ENCODE measurements at places on chromosomes 1 and 21.

DNA sequence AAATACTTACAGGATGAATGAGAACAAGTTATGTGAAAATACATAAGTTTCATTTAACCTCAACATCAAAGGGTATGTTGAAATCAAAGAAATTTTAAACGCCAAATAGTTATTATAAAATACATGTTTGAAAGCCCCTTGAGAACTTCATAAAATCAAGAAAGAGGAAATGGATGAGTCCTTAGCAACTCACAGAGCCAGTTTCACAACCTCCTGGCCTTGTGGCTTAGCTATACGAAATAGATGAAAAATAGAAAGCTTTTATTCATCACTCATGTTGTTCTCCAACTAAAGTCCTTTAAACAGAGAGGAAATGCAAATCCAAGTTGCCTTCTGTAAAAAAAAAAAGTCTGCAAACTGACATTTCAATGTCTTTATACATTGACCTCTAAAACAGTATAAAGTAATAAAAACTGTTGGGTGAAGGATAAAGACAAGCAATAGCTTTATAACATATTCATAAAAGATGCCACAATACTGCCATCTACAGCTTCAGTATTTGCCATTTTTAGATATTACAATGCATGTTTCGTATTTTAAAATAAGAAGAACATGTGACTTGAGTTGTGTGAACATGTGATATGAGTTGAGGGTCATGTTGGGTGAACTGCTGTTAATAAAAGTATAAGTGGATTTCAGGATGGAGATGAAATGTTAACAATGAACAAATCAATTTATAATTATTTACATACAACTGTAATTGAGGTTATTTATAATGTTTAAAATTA lies 847.8 kb downstream of the MRPL39 start:
- DNase-seq: no peak

DNA sequence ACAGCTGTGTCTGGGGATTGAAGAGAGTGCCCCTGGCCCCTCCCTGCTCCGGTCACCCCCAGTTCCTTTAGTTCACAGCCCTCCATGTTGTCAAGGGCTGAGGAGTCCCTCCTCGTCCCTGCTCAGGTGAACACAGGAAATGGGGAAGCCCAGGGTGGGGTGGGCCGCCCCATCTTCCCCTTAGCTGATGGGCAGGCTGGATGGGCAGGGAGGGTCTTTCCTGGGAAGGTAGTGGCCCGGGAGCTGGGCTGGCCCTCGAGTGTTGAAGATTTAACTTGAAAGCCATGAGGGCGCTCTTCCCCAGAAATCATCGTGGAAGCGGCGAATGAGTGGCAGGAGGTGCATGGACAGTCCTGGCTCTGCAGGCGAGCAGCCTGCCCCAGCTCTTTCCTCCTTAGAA lies 18.3 kb upstream of the NPHP4 start:
- no peak for DNase-seq

DNA sequence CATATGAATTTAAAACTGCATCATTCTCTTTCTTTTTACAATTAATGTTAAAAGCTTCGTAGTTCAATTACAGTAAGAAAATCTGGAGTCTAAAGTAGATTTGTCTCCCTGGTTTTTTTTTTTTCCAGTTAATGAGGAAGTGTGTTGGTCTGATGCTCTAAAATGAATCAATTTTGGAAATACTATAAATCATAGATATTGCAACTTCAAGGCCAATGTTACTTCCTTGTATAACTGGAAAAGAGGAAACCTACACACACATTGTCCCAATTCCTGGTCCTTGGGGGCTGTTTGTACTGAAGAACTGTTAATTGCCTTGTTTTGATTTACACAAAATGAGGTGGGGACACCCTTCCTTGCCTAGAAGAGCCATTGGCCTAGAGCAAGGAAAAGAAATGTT lies 107.2 kb downstream of the RGS2 start:
- DNase-seq: no peak

GRCh38 chr21:42557420-42557819 lies 43.8 kb downstream of the SLC37A1 start:
- DNase-seq: no peak

GRCh38 chr1:6803357-6803756 lies 18.1 kb downstream of the CAMTA1 start:
- no peak for DNase-seq

DNA sequence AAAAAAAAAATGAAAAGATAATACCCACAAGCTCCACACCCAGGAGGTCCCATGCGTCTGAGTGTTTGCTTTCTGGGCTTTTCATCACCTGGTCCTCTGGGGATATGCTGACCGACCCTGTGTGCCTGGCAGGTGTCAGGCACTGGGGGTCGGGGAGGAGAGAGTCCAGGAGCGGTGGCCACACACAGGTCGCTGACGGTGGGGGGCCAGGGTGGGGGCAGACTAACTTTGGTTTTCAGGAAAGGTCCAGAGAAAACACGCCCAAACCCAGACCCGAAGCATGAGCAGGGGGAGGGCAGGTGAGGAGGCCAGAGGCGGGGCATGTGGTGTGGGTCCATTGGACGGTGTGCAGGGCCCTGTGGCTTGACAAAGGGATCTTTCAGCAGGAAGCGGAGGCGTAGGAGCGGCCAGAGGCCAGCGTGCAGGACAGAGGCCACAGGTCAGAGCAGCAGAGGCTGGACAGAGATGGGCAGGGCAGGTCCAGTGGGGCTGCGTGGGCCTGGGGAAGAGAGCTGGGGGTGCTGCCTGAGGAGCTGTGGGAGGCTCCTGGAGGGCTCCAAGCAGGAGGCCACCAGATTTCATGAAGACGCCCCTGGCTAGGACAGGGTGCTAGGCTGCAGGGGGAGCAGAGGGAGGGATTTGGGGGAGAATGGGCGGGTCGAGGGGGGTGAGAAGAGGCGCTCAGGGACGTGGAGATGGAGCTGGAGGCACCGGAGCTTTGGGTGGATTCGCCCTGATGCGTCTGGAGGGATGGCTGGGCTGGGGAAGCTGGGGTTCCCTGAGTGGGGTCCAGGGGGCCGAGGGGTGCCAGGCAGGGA lies 15.8 kb downstream of the RNF223 start:
- DNase-seq: no peak

- no peak for DNase-seq
These were observed 21.9 kb downstream of the DUSP10 start for GRCh38 chr1:221719987-221720386.

DNA sequence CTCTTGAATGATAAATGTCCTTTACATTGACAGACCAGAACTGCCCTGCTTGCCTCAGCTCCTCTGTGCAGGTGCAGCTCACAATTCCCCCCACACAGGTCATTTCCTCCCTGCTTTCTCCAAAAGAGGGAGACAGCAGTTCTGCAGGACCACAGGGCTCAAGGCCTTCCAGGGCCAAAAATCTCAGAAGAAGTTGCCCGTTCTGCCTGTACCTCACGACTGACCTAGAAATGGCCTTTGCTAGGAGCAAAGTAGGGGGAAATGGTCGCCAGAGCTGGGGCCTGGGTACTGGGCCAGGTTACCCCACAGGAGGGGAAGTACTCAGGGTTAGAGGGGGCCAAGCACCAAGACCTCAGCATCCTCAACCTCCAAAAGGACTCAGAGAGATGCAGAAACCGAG lies 11.1 kb downstream of the RNU1-2 start:
- no peak for DNase-seq

DNA sequence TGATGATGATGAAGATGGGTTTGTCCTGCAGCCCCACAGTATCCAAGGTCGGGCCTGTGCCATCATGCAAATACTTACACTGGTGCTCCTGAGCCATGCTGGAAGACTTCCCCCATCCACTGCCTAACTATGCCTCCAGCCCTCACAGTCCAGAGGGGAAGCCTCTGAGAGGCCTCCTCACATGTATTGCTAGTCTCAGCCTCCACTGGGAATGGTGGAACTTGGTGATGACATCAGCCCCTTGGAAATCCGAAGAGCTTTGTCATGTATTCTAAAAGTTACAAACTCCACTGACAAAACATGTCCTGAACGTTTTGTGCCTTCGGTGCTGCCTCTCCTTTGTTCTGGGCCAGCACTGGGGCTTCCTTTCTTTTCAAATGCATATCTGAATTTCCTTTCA lies 61.1 kb upstream of the DMRTB1 start:
- no peak for DNase-seq

DNA sequence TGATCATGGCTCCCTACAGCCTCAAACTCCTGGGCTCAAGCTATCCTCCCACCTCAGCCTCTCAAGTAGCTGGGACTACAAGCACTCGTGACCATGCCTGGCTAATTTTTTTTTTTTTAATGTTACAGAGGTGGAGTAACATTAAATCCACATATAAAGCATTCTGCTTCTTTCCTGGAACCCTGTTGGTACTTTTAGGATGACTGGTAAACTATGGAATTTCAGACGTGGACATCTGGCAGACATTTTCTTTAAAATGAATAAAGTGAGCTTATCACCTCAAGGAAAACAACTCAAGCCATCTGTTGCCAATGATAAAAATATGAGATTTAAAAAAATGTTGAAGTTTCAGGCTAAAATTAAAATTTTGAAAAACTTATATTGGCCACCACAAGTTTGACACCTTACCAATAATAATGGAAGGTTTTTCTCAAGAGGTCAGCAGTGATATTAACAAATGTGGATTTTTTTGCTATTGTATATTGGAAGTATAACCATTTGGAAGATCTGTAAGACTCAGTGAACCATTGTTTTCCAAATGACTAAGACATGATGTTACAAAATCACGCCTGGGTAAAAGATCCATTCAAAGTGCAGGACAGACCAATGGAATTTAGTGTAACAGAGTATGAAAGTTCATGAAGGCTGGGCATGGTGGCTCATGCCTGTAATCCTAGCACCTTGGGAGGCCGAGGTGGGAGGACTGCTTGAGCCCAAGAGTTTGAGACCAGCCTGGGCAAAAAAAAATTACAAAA lies 52.7 kb upstream of the EIF4G3 start:
- no peak for DNase-seq

DNA sequence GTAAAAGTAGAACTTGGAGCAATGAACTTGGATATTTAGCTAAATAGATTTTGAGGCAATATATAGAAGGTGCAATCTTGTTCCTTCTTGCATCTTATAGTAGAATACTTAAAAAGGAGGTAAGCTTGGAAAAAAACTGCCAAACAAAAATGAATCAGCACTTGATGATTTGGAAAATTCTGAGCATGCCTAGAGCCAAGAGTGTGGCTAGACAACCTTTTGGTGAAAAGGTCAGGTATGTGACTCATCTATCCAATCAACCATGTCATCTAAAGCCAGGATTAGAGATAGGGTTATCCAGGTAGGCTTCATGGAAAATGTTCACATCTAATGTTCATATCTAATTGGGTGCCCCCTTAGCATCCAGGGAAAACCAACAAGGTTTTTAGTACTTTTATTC lies 515.0 kb downstream of the COL11A1 start:
- DNase-seq: no peak

GRCh38 chr1:25917996-25918395 lies 11.8 kb upstream of the STMN1 start:
- DNase-seq: no peak

- DNase-seq: no peak
These were observed 5.5 kb upstream of the DDR2 start for GRCh38 chr1:162626761-162627160.

DNA sequence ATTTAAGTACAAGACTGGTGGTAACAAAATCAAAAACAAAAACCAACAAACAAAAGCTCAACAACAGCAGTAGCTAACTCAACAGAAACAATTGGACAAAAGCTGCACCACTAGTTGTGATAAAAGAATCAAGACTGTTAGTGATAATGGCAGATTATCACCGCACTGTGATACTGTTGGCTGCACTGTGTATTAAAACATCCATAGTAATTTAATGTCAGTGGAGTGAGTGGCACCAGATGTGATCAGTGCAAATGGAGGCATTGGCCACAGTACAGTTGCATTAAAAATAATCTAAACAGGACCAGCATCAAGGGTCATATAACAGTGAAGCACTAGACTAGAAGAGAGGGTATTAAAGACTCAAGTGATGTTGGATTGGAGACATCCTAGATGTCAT lies 1341.3 kb downstream of the MRPL39 start:
- DNase-seq: no peak

- DNase-seq: no peak
These were observed 44.0 kb downstream of the JAK1 start for GRCh38 chr1:64922336-64922735.

GRCh38 chr1:44698138-44698537 lies 23.6 kb downstream of the ARMH1 start:
- no peak for DNase-seq

GRCh38 chr1:21931171-21932093 lies 5.7 kb downstream of the HSPG2 start:
- DNase-seq: no peak

DNA sequence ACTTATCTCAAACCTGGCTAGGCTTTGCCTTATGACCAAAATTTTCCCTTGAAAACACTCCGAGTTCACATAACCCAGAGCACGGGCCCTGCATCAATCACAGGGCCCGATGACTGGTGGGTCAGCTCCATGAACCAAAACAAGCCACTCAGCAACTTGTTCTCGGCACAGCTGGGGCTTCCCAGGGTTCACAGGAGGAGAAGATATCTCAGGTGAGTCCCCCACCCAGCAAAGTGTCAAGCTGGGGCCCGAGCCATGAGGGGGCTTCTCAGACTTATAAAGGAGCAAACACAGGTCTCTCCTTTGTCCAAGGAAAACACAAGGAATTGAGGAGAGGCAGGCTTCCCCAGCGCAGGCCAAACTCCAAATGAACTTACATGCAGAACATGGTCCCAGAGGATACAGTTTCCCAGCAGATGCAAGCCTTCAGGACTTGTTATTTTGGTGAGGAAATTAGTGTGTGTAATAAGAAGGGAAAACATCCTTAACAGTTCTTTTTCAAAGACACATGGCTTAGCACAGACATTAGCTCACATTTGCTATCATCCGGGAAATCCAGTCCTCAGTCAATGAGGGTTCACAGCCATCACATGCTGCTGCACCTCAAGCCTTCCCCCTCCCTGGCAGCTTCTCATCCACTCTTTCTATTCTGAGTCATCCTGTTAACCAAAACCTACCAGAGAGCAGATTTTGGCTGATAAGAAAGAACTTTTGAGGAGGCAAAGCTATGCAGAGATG lies 98.1 kb upstream of the NFIA start:
- no peak for DNase-seq

Data from CD4-positive, alpha-beta T cell treated with Interleukin-15 for 1 hour (primary cell).